Upper lobe of right lung (tissue), 1 donor: ENCODE measurements at places on chromosomes 2 and 18. TPM values are rescaled to one million over a fixed set of nuclear protein-coding genes. Genes with fewer than 3 reads are reported as not detected.

The MTA3 gene
- total RNA-seq = 34.3 TPM

The CCDC74A gene
- 1.2 TPM for total RNA-seq

DNA sequence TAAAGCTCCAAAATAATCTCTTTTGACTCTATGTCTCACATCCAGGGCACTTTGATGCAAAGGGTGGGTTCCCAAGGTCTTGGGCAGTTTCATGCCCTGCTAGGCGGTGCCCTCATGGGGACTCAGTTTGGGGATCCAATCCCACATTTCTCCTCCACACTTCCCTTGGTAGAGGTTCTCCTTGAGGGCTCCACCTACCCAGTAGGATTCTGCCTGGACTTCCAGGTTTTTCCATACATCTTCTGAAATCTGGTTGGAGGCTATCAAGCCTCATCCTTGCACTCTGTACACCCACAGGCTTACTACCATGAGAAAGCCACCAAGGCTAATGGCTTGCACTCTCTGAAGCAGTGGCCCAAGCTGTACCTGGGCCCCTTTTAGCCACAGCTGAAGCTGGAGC is 49.8 kb upstream of the ERMN start:
- no peaks in the 10 kb centered on the region for H3K36me3 ChIP-seq
- no peak overlapping the region for H3K4me3 ChIP-seq
- DNase-seq = no peak
- H3K27me3 ChIP-seq = no peaks in the 10 kb centered on the region
- H3K4me1 ChIP-seq = no peaks in the 10 kb centered on the region
- no peak overlapping the region for H3K27ac ChIP-seq

DNA sequence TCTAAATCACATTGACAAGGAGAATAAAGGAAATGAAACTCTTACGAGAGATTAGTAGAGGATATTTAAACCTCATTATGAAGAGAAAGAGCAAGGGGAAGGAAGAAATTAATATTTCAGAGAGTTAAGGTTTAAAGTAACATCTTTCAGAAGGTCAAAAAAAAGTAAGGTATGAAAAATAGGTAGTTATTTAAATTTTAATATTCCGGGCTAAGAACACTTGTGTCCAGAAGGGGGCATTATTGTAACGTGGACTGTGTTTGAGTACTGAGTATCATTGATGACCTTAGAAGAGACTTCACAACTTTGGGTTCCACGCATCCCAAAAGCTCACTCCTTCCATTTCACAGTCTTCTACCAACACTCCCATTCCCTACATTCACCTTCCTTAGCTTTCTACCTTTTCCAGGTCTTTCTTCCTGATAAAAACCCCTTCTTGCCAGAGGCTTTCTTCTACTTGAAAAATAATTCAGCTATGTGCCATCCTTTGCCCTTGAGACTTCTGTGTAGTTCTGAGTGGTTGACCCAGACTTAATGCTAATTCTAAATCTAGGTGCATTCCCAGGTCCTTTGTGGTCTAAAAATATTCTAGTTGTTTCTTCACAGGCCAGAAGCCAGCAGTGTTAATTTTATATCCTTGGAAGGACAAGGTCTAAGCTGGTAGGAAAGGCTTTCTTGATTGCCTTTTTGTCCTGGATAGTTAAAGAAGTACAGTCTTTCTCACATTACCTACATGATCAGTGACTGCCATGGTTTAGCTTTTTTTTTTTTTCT is 16.5 kb downstream of the DYNC1I2 start:
- H3K4me3 ChIP-seq = no peak overlapping the region
- no peaks in the 10 kb centered on the region for H3K27me3 ChIP-seq
- H3K27ac ChIP-seq = no peak overlapping the region
- peaks cover 4% of the 10 kb centered on the region for H3K4me1 ChIP-seq
- peaks cover 22% of the 10 kb centered on the region for H3K36me3 ChIP-seq
- no peak for DNase-seq

- H3K4me1 ChIP-seq = peaks cover 18% of the 10 kb centered on the region
- peak overlapping the region; percentile 82 for H3K4me3 ChIP-seq
- no peaks in the 10 kb centered on the region for H3K36me3 ChIP-seq
- no peaks in the 10 kb centered on the region for H3K27me3 ChIP-seq
- peak overlapping the region; percentile 100 for H3K27ac ChIP-seq
These were observed 1.5 kb downstream of the MAP3K2 start for GRCh38 chr2:127386246-127386645.

GRCh38 chr18:57806978-57807285 is 3.8 kb upstream of the ATP8B1 start:
- H3K27ac ChIP-seq = peak overlapping the region; percentile 33
- no peaks in the 10 kb centered on the region for H3K36me3 ChIP-seq
- peaks cover 19% of the 10 kb centered on the region for H3K4me1 ChIP-seq
- H3K27me3 ChIP-seq = no peaks in the 10 kb centered on the region

- H3K27ac ChIP-seq = no peak overlapping the region
- no peaks in the 10 kb centered on the region for H3K4me1 ChIP-seq
- no peak for DNase-seq
- H3K36me3 ChIP-seq = no peaks in the 10 kb centered on the region
- H3K4me3 ChIP-seq = no peak overlapping the region
These were observed 227.6 kb upstream of the SMIM21 start for GRCh38 chr18:75654851-75655751.

- no peak overlapping the region for H3K4me3 ChIP-seq
- H3K4me1 ChIP-seq = no peaks in the 10 kb centered on the region
- H3K27ac ChIP-seq = no peak overlapping the region
- no peaks in the 10 kb centered on the region for H3K36me3 ChIP-seq
These were observed 25.0 kb downstream of the ZAP70 start for GRCh38 chr2:97738179-97739019.

DNA sequence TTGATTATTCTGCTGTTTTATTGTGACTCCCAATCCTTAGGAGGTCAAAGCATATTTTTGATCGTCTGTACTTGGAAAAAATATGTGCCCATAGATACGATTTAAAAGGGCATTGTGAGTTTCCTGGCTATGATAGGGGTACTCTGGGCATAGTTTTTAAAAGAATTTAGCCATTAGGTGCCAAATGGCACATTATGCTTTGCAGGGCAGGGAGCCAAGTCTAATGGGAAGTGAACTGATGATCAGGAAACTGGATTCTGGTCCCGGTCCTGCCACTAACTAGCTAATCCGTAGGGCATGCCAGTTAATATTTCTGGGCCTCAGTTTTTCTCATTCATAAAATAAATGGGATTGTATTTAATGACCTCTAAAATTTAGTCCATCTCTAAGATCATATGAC is 189.3 kb downstream of the LTBP1 start:
- peak overlapping the region; percentile 37 for H3K27ac ChIP-seq
- no peak for DNase-seq
- no peaks in the 10 kb centered on the region for H3K27me3 ChIP-seq
- H3K4me3 ChIP-seq = peak overlapping the region; percentile 39
- H3K36me3 ChIP-seq = no peaks in the 10 kb centered on the region

GRCh38 chr2:109054865-109055264 is 65.8 kb upstream of the EDAR start:
- no peaks in the 10 kb centered on the region for H3K36me3 ChIP-seq
- no peaks in the 10 kb centered on the region for H3K4me1 ChIP-seq
- DNase-seq = no peak
- H3K27ac ChIP-seq = no peak overlapping the region
- no peak overlapping the region for H3K4me3 ChIP-seq

GRCh38 chr2:47602996-47603395 is 179.9 kb upstream of the MSH6 start:
- no peak overlapping the region for H3K4me3 ChIP-seq
- no peak for DNase-seq
- no peaks in the 10 kb centered on the region for H3K4me1 ChIP-seq
- no peak overlapping the region for H3K27ac ChIP-seq
- no peaks in the 10 kb centered on the region for H3K36me3 ChIP-seq

GRCh38 chr18:63887424-63887823 is at the start of gene SERPINB2:
TSS of gene SERPINB2 (plus strand) at chr18:63887705. CDS start at chr18:63891445, 3,740 bp downstream.
- no peak within 1 kb of the TSS for H3K27ac ChIP-seq
- no peak within 1 kb of the TSS for H3K4me3 ChIP-seq
- no peaks in the 10 kb centered on the region for H3K36me3 ChIP-seq
- peaks cover 5% of the 10 kb centered on the region for H3K27me3 ChIP-seq
- DNase-seq = no peak

- H3K27ac ChIP-seq = no peak overlapping the region
- no peak for DNase-seq
- peaks cover 12% of the 10 kb centered on the region for H3K4me1 ChIP-seq
- no peak overlapping the region for H3K4me3 ChIP-seq
- H3K36me3 ChIP-seq = no peaks in the 10 kb centered on the region
These were observed 14.4 kb downstream of the EN1 start for GRCh38 chr2:118832791-118833715.

DNA sequence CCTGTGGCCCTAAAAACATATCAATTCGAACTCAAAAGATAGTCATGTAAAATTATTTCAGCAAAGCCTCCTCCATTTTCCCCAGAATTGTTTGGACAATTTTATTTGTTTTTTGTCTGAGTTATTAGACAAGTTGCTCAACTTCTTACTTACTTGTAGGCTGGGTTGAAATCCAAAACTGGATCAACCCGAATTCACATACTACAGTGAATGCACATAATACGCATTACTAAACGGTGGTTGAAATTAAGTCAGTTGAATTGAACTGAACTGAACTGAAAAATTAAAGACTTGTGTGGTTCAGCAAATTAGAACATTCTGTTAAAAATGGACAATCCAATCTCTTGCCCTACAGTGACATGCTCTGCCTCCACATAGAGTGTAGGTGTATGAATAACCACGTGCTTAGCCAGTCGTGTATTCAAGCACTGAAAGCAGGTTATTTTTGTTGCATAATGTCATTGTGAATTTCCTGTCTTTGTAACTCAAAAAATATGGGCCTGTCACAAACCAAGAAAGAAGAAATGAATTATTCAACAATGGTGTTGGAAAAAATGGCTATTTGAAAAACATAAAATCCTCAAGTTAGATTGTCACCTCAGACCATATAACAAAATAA is 441.0 kb downstream of the TXNL1 start:
- no peaks in the 10 kb centered on the region for H3K36me3 ChIP-seq
- no peak for DNase-seq
- H3K27ac ChIP-seq = no peak overlapping the region
- H3K27me3 ChIP-seq = no peaks in the 10 kb centered on the region
- no peaks in the 10 kb centered on the region for H3K4me1 ChIP-seq

DNA sequence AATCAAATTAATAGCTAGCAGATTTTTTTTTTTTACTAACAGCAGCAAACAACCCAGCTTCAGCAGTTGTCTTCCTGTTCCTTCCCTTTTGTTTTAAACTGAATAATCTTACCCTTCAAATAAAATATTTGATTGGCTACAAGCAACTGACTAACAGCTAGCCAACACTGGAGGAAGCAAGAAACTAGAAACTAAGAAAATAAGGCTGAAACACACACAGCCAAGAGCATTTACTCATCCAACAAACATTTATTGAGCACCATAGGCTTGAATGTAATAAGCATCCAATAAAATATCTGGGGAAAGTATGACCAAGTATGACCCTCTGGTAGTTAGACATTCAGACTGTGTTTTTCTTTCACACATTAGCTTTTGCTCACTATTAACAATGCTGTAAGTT is 189.2 kb downstream of the CD226 start:
- H3K27me3 ChIP-seq = no peaks in the 10 kb centered on the region
- H3K4me1 ChIP-seq = no peaks in the 10 kb centered on the region
- no peak for DNase-seq
- H3K36me3 ChIP-seq = no peaks in the 10 kb centered on the region
- H3K27ac ChIP-seq = no peak overlapping the region

GRCh38 chr18:47997338-47997780 is 66.9 kb upstream of the SMAD2 start:
- no peaks in the 10 kb centered on the region for H3K4me1 ChIP-seq
- H3K27me3 ChIP-seq = no peaks in the 10 kb centered on the region
- no peak overlapping the region for H3K27ac ChIP-seq
- H3K36me3 ChIP-seq = no peaks in the 10 kb centered on the region

- H3K27me3 ChIP-seq = no peaks in the 10 kb centered on the region
- H3K4me1 ChIP-seq = no peaks in the 10 kb centered on the region
- no peak overlapping the region for H3K4me3 ChIP-seq
- no peak for DNase-seq
These were observed 32.5 kb upstream of the MRPS9 start for GRCh38 chr2:105005181-105005951.

DNA sequence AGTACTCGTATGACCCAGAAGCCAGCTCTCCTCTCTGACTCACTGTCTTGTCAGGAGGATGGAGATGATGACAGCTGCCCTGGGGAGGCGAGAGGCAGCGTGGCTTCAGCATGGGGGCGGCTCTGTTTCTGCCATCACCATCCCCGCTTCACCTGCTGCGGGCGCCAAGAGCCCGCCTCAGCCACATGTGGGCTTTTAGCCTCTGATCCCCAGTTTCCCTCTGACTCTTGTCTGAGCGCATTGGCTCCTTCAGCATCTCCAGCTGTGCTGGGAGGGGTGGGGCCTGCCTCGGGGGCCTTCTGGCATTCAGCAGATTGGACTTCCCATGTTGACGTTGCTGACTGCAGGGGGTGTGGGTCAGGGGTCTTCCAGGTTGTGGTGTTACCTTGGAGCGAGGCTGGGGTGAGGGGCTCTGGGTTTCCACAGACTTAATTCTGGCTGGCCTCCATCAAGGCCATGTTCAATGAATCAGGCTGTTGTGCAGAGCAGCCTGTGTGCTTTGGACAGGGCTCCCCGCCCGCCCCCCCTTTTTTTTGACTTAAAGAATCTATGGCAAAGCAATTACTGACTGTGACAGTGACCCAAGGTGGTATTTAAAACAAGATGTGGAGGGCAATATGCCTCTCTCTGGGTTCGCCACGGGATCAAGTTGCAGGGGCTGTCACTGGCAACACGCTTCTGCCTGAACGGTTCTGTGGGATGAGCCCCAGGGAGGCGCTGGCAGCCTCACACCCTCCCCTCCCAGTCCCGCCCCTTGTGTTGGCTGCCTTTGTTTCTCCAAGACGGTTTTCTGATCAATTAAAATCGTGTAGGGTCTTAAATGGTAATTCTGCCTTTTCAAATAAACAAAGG is 228.3 kb downstream of the LDLRAD4 start:
- DNase-seq = no peak
- no peak overlapping the region for H3K27ac ChIP-seq
- H3K27me3 ChIP-seq = no peaks in the 10 kb centered on the region

GRCh38 chr2:120820953-120821279 is 85.2 kb downstream of the GLI2 start:
- no peak overlapping the region for H3K27ac ChIP-seq
- no peak for DNase-seq
- H3K27me3 ChIP-seq = no peaks in the 10 kb centered on the region
- H3K36me3 ChIP-seq = no peaks in the 10 kb centered on the region
- no peaks in the 10 kb centered on the region for H3K4me1 ChIP-seq

DNA sequence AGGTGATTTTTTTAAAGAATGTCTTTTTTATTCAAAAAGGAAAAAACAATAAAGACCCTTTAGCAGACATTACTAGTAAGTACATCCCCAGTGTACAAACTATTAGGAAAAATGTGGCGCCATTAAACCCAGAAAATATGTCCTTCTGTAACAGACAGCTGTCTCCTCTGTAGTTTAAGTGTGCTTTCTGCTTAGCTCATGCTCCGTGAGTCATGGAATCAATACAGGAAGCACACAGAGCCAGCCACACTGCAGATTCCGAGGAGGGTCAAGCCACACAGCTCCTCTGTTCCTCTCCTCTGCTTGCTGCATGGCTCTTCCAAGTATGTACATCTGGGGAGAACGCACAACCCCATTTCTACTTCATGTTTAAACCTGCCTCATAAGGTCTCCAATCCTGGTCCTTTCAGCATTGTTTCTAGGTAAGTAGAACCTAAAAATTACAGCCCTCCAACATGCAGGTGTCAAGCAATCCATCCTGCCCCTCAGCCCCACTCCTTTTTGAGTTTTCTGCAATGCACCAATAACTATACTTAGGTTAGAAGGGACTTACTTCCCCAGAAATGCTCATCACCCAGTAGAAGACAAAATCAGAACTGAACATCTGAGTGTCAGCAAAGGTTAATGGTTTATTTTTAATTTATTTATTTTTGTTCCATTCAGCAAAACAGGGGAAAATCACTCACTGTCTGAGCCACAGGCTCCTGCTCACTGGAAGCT is 37.5 kb downstream of the ACVR1 start:
- H3K27ac ChIP-seq = peak overlapping the region; percentile 79
- H3K4me3 ChIP-seq = peak overlapping the region; percentile 38
- H3K27me3 ChIP-seq = no peaks in the 10 kb centered on the region
- H3K36me3 ChIP-seq = no peaks in the 10 kb centered on the region
- DNase-seq = no peak
